ENCODE measurements at places on chromosomes 1 and 21.

GRCh38 chr1:229148041-229148671 is 122.8 kb upstream of the RAB4A start:
- no peak for DNase-seq

DNA sequence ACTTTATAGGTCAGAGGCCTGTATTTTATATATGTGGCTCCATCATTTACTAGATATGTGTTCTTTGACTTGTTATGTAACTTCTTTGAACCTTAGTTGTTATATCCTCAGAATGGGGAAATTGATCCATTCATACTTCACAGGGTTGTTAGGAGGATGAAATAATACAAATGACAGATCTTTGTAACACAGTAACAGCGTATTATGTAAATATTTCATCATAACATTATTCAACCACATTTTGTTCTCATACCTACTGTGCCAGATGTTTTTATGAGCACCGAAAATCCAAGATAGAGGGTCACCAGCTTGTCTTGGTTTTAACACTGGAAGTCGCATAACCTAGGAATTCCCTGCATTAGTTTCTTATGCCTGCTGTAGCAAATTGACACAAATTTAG is 3.3 kb downstream of the SUCO start:
- DNase-seq: no peak

DNA sequence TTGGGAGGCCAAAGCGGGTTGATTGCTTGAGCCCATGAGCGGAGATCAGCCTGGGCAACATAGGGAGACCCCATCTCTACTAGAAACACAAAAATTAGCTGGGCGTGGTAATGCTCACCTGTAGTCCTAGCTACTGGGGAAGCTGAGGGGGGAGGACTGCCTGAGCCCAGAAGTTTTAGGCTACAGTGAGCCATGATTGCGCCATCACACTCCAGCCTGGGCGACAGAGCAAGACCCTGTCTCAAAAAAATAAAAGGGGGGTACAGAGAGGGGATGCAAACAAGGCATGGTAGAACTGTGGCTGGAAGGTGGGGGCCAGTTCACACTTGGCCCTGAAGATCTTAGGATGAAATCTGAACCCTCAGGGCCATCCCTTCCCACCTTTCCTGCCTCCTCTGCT is 1.2 kb upstream of the C1orf210 start:
- no peak for DNase-seq

- DNase-seq: no peak
These were observed 10.1 kb downstream of the TRAF5 start for GRCh38 chr1:211336775-211337174.

GRCh38 chr1:100512803-100513352 is 25.1 kb upstream of the GPR88 start:
- DNase-seq: no peak

- no peak for DNase-seq
These were observed 690.7 kb downstream of the NCAM2 start for GRCh38 chr21:21688889-21689288.

- no peak for DNase-seq
These were observed 101.0 kb downstream of the SPATA46 start for GRCh38 chr1:162275622-162276175.

DNA sequence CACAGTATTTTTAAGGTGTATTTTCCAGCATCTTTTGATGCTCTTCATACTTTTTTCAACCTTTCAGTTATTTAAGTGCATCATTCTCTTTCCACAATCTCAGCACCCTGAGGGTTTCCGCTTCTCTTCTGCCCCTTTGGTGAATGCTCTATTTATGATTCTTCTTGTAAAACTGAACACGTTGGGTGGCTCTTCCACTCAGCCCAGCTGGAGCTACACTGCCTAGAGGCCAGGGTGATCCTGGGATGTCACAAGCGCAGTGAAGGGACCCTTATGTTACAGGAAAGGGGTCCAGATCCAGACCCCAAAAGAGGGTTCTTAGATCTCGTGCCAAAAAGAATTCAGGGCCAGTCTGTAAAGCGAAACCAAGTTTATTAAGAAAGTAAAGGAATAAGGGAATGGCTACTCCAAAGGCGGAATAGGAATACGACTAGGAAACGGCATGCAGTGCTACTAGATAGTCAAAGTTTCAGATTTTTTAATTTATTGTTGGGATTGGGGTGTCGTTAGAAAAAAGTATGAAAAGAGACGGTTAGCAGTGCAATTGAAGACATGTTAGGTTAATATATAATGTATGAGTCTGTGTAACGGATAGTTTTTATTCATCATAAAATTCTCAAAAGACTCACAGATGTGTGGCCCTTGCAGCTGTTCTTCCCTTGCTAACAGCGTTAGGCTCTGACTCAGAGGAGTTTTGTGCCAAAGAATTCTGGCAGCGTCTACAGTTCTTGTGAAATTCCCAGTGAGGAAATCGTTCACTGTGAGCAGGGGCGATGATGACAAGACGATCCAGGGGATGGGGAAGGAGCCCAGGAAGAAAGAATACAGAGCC is 14.4 kb upstream of the ERVH48-1 start:
- DNase-seq: no peak

DNA sequence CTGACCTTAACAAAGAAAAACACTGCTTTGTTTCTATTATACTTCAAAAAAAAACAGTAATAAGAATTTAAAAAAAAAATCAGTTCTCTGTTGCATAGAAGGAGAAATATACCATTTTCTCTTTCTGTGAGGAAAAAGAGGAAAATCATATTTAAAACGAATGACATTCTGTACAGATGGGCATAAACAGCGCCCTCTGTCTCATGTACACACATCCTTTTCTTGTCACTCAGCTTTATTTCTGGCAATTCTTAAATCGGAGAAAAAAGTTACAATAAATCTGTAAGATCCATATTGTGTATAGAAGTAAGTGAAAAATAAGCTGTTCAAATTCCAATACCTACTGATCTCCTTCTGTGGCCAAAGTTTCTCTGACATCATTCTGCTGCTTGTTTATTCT is 245.4 kb downstream of the SMYD3 start:
- no peak for DNase-seq

GRCh38 chr1:70140894-70141293 is 64.5 kb downstream of the LRRC40 start:
- DNase-seq: no peak

DNA sequence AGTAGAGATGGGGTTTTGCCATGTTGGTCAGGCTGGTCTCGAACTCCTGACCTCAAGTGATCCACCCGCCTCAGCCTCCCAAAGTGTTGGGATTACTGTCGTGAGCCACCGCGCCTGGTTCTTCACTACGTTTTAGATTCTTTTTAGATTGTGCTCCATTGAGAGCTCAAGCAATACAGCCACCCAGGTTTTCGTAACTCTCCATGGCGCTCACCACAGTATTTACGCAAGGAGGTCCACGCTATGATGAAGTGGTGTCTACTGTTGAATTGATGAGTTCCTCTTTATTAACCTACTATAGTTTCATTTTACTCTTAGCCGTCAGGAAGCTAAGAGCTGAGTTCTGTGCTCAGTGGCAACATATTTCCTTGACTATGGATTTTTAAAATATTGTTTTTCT is 1.8 kb upstream of the KIF1B start:
- DNase-seq: no peak

DNA sequence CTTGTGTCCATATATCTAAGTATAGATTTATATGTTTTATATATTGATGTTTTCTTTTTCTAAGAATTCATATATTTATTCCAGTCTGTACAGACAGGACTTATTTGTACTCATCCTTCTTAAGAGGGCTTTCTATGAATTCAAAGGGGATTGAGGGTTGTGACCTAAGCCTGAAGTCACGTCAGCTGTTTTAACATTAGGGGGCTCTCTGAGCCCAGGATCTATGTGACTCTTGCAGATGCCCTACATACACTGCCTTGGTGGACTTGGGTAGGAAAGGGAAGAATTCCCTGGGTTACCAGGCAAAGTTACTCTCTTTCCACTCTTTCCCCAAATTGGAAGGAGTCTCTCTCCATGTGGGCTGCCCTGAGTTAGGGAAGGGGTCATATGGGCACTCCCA is 283.8 kb upstream of the DAB1 start:
- no peak for DNase-seq

GRCh38 chr1:2804628-2805351 is 3.3 kb upstream of the TTC34 start:
- no peak for DNase-seq

GRCh38 chr1:113255038-113255719 is 135.1 kb upstream of the MAGI3 start:
- DNase-seq: no peak

DNA sequence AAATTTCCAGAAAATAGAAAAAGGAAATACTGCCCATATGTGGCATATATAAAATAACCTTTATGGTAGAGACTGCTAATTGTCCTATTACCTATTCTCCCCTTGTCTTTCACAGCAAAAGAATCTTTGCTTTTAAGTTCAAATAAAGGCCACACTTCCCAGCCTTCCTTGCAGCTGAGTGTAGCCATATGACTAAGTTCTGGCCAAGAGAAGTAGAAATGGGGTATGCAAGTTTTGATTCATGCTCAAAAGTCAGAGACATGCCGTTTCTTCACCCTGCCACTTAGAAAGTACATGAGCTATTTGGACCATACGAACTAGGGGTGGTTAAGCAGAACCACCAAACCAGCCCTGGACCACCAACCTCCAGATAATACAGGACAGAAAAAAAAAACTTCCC is 18.3 kb upstream of the S100A2 start:
- DNase-seq: no peak

- no peak for DNase-seq
These were observed 6.4 kb downstream of the DSCAM start for GRCh38 chr21:40840401-40841125.

DNA sequence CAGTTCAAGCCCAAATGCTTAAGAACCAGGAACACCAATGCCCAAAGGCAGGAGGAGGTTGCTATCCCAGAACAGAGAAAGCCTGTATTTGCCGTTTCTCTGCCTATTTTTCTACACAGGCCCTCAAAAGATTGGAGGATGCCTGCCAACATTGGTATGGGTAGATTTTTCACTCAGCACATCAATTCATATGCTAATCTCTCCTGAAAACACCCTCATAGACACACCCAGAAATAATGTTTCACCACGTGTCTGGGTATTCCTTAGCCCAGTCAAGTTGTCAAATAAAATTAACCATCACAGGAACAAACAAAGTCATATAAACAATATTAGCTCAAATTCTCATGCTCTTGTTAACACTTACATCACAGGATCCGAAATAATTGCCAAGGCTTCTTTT is 121.9 kb downstream of the RGS21 start:
- DNase-seq: no peak

DNA sequence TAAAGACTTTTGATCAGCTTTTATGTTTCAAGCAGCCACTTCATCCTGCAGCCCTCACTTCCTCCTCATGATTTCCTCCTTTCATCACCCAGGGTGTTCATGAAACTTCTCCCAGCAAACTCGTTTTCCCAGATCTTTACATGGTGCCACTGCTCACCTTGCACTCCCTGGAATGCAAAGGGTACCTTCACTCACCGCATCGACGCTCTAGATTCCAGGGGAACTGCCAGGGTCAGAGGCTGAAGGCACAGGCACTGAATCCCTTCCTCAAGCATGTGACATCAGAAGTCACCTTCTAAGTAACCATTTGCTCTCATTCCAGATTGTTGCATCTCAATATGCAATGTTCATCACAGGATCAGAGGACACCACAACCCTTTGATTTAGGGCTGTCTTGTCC is 82.8 kb downstream of the PRKAB2 start:
- no peak for DNase-seq

DNA sequence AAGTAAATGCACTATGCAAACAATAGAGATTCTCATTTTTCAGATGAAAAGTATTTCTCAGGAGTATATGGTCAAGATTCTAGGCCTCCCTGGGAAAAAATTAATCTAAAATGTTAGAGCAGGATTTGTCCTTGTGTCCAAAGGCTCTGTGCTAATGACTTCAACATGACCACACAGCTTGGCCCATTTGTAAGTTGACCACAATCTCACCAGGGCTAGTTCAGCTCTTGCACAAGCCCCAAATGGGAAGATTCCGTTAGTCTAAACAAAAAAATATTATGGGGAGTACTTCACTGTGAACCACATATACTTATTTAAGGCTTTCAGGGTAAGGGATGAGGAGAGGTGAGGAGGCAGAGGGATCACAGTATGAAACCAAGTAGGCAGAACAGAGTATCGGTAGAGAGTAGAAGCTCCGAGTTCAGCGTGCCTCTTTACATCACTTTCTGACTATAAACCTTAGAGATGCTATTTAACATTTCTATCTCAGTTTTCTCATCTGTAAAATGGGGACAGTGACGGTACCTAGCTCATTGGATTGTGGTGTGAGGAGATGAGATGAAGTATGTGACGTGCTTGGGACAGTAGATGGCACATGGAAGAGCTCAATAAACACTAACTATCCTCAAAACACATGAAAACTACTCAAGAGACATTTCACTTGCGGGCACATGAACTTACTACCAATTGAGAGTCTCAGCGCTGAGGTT is 37.8 kb upstream of the CTTNBP2NL start:
- no peak for DNase-seq

DNA sequence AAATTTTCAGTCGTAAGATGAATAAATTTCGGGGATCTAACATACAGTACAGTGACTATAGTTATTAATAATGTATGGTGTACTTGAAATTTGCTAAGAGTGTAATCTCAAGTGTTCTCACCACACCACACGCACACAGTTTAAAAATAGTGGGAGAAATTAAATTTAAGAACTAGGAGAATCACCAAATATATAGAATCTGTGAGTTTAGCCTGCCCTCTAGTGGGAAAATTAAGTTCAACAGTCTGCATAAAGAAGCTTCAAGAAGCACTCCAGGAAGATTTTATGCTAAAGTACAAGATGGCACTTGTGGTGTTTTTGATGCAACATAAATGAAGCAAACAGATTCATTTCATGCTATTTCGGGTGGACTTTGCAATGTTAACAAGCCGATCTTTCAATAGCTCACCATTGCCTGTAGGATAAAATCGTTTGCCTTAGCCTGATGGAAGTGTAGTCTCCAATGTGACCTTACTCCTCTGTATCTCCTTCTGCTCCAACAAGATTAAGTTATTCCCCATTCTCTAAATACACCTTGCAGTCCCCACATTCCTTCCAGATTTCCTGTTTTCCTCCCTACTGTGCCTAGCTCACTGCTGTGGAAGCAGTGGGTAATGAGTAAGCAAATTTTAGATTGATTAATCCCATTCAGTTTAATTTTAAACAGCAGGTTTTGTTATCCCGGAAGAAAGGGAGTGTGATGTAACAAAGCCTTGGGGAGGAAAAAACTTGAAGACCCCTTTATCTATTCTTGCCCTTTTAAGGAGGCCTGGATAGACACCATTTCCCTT is 8.7 kb upstream of the PIK3C2B start:
- peak; percentile 81 for DNase-seq

All from bone marrow (tissue), 2 donors.